Stimulated activated CD4-positive, alpha-beta T cell treated with anti-CD3 and anti-CD28 coated beads, Interleukin-15, amount 100 ng/mL, for 1 hour (primary cell): ENCODE measurements at places on chromosomes 3 and 15.

GRCh38 chr3:188574885-188575284 is 420.9 kb downstream of the LPP start:
- DNase-seq = no peak

GRCh38 chr3:11312166-11312565 is 40.0 kb downstream of the ATG7 start:
- DNase-seq = no peak

DNA sequence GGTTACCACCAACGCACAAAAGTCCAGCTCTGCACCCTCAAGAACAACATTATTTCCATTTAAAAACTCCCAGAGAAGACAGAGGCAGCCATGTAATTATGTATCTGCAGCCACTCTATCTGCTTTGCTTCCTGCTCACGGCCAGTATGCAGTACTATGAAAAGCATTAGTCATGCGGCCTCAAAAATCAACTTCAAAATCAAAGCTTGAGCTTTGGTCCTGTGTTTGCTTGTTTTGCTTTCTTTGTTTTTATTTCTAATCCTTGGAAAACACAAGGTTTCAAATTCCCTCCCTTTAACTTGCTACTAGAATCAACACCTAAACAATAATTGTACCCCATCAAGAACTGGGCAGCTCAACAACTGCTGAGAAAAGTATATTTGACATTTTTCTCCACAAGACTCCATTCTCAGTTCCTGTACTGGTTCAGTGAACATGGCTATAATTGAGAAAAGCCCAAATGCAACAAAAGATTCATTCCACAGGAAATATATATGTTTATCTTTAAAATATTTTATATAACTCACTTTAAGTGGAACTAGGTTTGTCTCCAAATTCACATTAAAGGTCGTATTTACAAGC is 37.6 kb downstream of the GBE1 start:
- DNase-seq = no peak

- DNase-seq = no peak
These were observed 843.9 kb upstream of the DPPA4 start for GRCh38 chr3:110181226-110181625.

GRCh38 chr3:111366515-111366914 is 175.5 kb upstream of the CD96 start:
- DNase-seq = no peak

DNA sequence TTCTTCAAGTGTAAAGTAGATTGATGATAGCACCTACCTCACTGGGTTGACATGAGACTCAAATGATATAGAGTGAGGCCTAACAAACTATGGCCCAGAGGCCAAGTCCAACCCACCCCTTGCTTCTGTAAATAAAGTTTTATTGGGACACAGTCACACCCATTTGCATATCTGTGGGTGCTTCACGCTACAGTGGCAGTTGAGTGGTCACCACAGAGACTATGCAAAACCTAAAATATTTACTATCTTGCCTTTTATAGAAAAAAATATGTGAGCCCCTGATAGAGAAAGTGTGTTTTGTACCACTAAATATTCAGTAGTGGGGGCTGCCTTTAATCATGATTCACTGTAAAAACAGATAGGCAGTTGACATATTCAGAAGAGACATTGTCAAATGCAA is 38.0 kb downstream of the ACAN start:
- no peak for DNase-seq

DNA sequence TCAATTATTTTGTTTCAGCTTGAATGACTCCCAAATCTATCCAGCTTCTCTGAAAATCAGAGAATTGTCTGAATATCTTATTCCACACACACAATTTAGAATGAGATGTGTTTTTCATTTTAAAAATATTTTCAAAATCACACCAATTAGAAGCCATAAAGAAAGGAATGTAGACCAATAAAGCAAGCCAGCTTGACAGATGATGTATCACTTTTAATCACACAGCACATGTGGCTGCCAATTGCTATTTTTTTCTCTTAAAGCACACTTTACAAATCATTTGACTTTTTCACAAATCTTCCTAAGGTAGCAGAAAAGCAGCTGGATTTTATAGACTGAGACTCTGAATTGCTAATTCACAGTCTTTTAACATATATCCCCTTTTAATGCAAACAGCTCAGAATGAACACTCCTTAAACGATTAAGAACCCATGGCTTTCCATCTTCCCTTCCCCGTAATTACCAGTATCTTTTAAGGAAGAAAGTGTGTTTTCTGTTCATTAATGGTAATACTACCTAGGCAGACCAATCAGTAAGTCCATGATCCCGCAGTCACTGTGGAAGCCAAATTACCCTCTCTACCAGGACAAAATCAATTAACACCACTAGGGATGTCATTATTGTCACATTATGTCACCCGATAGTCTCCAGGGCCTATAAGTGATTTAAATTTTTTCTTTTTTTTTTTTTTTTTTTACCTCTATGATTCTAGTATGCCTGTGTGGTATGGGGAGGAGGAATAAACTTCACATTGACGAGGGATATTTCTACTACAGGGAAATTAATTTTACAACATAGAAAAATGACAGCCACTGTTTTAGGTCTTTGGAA is 250.0 kb upstream of the VEPH1 start:
- DNase-seq = no peak

- no peak for DNase-seq
These were observed 292.9 kb downstream of the RORA start for GRCh38 chr15:60936186-60936585.

- no peak for DNase-seq
These were observed 2.5 kb downstream of the MAP3K13 start for GRCh38 chr3:185365291-185366073.

DNA sequence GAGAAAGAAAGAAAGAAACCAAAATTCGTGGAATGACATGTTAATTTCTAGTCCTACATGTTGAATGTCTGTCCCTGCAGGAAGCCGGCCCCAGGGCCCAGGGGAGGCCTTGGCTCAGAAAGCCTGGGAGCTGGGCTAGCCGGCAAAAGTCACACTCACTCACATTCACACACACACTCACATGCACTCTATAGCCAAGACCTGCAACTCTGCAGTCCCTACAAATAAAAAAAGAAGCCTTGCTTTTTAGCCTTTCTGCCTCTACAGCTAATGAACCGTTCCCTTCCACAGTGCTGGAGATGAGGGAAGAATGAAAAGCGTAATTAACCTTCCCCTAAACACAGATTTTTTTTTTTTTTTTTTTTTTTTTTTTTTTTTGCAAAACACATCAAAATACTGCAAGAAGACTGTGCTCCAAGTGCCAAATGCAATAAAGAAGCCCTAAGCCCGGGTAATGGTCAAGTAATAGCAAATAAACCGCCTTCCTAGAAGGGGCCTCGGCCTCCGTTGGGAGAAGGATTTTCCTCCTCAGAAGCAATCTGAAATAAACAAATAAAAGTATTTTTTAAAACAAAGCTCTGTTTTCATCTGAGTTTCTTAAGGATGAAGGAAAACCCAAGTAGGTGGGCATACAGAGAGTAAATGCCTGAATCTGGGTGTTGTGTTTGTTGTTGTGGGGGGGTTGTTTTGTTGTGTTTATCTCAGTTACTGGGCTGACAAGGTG is 4.3 kb downstream of the MECOM start:
- no peak for DNase-seq

- no peak for DNase-seq
These were observed 19.3 kb upstream of the NOX5 start for GRCh38 chr15:68994981-68995761.

- DNase-seq = no peak
These were observed 2.2 kb upstream of the CD276 start for GRCh38 chr15:73681856-73682599.

GRCh38 chr15:31434588-31435260 is 108.1 kb downstream of the KLF13 start:
- DNase-seq = peak; percentile 63

DNA sequence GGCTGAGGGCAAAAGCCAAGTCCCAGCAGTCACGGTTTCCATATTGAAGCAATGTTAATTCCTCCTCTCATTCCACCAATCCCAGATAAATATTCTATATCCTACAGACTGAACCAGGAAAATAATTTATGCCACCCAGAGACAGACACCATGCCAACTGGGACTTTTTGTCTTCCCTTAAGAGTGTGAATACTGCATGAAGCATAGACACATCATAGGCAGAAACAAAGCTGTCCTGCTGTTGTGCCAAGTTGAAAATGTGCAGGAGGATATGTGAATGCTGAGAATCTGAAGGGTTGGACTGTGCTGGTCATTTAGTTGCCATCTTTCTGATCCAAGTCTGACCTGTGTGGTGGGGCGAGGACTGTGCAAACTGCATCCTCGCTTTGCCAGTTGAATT is 37.7 kb downstream of the RFTN1 start:
- DNase-seq = no peak
